ENCODE measurements at places on chromosomes 1 and 21.

DNA sequence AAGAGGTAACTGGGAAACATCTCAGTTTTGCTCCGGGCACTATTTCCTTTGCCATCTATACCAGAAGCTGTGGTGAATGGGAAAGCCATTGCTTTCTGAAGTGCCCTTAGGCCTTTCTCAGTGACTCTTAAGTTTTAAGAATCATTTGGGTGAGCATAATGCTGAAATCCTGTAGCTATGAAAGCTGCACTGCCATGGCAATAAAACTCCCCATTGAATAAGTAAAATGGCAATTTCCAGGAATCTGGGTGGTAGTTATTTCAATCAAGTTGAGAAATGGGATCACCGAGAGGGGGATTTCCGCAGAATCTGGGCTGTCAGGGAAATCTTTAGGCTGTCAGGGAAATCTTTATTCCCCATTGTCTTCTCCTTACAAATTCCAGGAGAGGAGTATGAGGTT lies 26.8 kb upstream of the MACF1 start:
- DNase-seq: no peak

- no peak for DNase-seq
Measured at GRCh38 chr1:10338047-10338446, 60.8 kb upstream of the PGD start.

GRCh38 chr1:27058966-27059669 lies 46.5 kb upstream of the TENT5B start:
- no peak for DNase-seq

DNA sequence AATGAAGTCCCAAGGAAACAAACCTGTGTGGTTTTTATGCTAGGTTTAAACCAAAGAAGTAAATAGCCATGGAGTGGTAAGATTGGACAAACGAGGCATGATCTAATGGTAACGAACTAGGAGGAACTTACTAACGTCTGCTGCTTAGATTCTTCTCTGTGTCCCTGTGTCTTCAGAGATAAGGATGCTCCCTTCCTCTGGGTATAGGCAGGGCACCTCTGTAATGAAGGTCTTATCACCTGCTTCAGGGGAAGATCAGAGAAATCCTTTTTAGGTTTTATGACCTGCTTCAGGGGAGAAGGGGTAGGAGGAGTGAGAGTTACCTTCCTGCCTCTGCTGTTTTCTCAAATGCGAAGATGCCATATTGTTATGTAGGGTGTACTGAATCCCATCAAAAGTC lies 214.9 kb upstream of the L1TD1 start:
- no peak for DNase-seq

- no peak for DNase-seq
Measured at GRCh38 chr1:160404094-160404493, 3.7 kb downstream of the VANGL2 start.

DNA sequence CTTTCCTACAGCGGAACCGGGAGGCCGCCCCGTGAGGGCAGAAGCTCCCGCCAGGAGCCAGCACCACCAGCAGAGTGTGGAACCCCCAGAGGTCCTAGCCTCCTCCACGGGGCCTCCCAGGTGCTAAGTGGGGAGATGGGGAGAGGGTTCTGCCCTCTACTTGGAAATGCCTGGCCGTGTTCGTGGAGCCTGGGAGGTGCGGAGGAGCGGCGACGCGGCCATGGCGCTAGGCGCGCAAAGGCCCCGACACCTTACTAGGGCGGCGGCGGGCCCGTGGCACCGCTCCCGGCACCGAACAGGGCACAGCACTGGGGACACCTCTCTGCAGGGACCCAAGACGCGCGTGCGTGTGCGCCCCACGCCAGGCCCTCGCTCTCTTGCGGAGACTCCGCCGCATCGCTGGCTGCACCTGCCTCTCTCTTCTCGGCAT lies 1.3 kb upstream of the CACNA1E start:
- no peak for DNase-seq

DNA sequence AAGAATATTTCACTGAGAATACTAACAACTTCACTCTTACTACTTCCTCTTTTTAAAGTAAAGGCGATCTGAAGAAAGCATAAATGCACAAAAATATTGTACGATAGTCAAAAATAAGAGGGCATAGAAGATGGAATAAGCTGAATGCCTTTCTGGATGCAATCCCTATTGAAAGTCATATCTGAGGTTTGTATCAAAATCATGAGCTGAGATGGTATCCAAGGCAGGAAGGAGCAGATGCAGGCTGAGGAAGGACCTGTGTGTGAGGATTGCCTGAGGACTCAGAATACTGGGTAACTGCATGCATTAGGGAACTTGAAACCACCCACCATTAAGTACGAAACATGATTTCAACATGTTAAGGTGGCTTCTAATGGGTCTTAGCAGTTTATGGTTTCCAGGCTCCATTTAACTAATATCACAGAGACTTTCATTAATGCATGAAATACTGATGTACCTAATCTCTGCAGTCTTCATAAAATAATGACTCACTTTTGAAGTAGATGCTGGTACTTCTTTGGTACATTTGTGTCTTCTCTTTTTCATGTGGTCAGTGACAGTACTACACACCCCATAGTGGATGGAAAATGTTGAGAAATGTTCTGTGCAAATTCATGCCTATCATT lies 29.6 kb upstream of the RGS1 start:
- DNase-seq: no peak

- no peak for DNase-seq
Measured at GRCh38 chr1:67560580-67561255, 124.3 kb upstream of the GADD45A start.

GRCh38 chr1:32877211-32878110 lies 6.7 kb upstream of the FNDC5 start:
- no peak for DNase-seq

GRCh38 chr21:43318841-43319781 lies 107.8 kb downstream of the SIK1 start:
- DNase-seq: peak; percentile 22

- no peak for DNase-seq
Measured at GRCh38 chr1:54681358-54681757, 34.3 kb upstream of the TTC4 start.

DNA sequence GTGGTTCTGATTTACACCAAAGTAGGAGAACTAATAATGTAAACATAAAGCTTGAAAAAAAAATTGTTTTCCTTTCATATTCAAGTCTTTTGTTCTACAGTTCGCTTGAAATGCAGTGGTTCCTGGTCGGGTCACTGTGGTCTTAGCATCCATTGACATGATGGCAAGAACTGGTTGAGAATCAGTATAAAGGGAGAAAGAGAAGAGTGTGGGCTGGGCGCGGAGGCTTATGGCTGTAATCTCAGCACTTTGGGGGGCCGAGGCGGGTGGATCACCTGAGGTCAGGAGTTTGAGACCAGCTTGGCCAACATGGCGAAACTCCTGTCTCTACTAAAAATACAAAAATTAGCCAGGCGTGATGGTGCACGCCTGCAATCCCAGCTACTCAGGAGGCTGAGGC lies 250.9 kb downstream of the BACH1 start:
- no peak for DNase-seq

- no peak for DNase-seq
Measured at GRCh38 chr1:180566026-180566425, 7.3 kb downstream of the OVAAL start.

DNA sequence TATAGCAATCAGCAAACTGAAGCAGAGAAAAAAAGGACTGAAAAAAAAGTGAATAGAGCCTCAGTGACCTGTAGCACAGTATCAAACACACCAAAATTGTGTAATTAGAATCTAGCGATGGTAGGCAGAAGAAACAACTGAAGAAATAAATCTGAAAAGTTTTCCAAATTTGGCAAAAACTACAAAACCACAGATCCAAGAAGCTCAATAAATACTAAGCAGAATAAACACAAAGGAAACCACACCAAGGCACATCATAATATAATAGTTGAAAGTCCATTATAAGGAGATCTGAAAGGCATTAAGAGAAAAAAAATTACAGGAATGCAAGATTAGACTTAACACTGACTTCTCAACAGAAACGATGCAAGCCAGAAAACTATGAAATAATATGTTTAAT lies 7.1 kb upstream of the IL12RB2 start:
- no peak for DNase-seq

DNA sequence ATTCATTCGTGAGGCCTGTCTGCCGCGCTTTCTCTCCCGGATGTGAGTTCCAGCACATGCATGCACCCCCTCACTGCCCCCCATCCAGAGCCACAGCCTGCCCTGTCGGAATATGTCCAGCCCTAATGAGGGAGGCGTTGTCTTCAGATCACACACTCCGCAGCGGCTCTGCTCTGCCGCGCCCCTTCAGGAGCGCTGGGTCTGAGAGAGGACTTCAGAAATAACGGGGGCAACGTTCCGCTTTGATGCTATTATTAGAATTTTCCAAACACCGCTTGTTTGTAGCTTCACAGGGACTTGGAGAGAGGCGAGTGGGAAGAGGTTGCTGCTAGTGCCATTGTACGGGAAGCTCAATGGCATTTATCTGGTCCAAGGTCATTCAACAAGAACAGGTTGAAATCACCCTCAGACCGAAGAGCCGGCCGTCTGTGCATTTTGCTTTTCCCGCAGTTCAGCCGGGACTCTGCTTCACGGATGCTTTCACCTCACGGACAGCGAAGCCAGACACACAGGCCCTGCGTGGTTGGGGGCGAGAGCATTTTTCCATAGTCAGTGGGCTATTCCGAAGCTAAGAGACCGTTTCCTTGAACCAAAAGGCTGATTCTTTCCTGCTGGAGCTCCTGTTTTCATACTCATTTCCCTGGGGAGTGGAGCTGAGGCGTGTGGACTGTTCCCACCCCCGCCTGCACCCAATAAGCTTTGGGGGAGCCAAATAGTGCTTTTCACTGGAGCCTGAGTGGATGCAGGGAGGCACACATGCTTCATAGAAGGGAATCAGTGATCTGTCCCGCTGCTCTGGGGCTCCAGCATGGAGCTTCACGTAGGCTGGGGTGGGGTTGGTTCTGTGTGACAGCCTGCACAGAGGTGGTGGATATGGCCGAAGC lies 69.7 kb downstream of the GALNT2 start:
- DNase-seq: no peak

GRCh38 chr21:42433946-42434551 lies 30.3 kb downstream of the UBASH3A start:
- no peak for DNase-seq

DNA sequence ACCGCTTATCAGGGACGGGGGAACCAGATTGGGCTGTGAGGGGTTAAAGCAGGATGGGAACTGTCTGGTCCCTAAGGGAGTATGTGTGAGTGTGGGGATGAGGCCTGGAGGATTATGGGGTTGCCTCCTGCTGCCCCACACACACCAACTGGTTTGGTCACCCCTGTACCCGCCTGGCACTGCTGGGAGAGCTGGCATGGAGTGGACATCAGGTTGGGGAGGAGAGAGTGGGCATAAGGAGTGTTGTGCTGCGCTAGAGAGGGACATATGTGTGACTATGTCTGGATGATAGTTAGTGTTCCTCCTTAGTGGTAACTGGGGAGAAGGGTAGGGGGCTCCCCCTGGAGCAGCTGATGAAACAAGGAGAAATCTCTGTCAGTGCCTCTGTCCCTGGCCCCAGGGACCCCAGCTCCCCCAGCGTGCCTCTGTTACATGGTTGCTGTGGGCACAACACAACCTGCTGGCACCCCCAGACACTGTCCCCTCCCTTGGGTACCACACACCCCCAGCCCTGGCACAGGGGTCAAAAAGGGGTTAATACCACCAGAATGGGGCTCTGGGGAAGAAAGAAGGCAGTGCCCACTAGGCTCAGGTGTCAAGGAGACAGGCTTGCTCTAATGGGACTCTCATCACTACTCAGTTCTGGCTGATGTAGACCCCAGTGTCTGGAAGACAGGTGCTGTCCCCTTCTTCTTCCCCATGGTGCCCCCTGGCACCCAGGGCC lies 1.9 kb downstream of the ZBTB7B start:
- no peak for DNase-seq

DNA sequence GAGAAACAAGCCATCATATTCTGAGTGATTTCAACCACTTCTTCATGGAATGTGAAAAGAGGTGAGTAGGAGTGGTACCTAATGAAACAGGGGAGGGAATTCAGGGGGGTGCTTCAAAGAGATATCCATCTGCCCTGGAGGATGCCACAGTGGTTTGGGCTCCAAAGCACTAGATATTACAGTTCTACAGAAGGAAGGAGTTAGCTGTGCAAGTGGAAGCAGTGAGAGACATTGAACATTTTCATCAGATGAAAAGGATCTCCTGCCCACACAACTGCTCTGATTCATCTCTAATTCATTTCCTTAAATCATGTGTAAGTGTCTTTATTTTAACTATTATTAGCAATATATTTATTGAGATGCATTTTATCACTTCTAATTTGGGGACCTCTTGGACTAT lies 2.8 kb upstream of the RGS5 start:
- no peak for DNase-seq

DNA sequence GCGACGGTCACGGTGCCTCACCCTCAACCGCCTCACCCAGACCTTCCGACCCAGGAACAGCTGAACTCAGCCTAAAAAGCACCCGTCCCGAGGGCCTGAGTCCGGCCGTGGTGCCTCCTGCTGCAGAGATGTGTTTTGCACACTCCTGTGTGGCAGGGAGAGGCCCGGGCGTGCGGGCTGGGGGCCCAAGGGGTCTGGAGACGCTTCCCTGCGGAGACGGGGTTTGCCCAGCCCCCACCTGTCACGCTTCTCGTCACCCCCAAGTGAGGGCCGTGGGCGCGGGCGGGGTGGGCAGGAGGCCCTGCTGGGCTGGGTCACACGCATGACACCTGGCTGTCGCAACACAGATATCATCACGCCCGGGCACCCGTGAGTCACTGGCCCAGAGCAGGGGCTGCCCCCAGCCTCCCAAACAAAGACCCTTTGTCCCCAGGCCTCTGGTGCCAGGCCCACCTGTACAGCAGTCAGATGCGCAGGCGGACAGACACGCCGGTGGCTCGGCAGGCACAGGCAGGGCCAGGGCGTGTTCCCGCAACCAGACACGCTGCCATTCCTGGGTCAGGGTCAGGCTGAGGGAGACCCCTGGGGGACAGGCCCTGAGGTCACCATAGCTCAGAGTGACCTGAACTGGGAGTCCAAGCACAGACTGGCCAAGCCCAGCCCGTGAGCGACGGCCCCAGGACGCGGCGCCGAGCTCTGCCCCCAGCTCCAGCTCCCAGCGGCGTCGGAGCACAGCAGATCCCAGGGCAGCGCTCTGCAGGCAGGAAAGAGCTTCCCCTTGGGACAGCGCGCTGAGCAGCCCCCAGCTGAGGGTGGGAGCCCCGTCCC lies 6.1 kb downstream of the B3GALT6 start:
- DNase-seq: no peak

GRCh38 chr21:16554503-16554902 lies 824.7 kb downstream of the USP25 start:
- no peak for DNase-seq

DNA sequence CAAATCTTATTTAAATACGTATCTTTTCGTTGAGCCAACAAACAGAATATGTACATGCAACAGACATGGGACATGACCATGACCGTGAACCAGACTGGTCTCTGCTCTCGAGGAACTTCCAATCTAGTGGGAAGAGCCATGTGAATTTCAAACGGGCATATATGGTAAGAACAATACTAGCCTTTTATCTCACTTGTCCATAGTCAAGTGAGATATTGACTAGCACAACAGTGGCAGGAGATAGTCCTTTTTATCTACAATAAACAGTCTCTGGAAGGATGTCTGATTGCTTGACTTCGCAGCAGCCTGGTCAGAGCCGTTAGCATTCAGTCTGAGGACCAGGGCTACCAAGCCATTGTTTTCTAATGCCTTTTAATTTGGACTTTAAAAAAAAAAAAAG lies 12.6 kb upstream of the PLA2G2C start:
- DNase-seq: no peak

All from GM04503 (cell line).